Breast epithelium (tissue), 4 donors: ENCODE measurements at places on chromosomes 4 and X. TPM values are rescaled to one million over a fixed set of nuclear protein-coding genes. Genes with fewer than 3 reads are reported as not detected.

DNA sequence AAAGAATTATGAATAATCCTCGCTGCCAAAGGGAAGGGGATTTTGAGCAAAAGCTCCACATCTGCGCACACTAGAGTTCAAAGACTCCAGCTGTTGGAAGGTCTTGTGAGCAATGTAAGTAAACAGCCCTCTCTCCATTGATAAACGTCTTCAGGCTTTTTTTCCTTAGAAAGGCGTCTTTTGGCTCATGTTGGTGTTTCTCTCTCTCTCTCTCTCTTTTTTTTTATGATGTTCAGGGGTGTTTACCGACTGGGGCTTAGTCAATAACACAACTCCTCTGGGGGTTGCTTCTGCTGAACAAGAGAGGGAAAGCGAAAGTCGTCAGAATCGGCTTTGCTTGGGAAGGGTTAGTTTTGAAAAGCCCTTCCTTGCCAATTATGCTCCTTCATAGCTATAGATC, 53.2 kb upstream of the C1QTNF7 start:
- peak overlapping the region; percentile 15 for H3K4me3 ChIP-seq
- no peaks in the 10 kb centered on the region for H3K36me3 ChIP-seq
- no peak for DNase-seq
- no peaks in the 10 kb centered on the region for H3K4me1 ChIP-seq

- H3K27ac ChIP-seq: no peak overlapping the region
- no peak overlapping the region for H3K4me3 ChIP-seq
- DNase-seq: no peak
- H3K27me3 ChIP-seq: no peaks in the 10 kb centered on the region
- H3K36me3 ChIP-seq: peaks cover 6% of the 10 kb centered on the region
These were observed 166.7 kb downstream of the FAT4 start for GRCh38 chr4:125481334-125482045.

DNA sequence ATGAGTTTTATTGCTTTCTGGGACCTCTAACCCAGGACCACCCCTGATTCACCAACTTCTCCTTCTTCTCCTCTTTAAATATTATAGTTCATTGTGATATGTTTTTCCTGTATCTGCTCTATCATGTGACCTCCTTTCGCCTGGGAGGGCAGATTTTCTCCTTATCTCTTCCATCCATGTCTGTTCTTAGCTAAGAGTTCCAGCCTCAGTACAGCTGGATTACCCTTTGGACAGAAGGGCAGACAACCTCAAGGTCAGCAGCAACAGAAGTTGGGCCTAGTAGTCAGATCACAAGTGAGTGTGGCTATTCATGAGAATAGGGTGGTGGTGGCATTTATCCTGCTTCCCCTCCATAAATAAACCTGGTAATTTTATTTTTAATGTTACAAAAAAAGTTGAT, 5.7 kb upstream of the XK start:
- H3K36me3 ChIP-seq: no peaks in the 10 kb centered on the region
- H3K4me3 ChIP-seq: no peak overlapping the region
- H3K27ac ChIP-seq: no peak overlapping the region
- no peaks in the 10 kb centered on the region for H3K27me3 ChIP-seq

- H3K36me3 ChIP-seq: no peaks in the 10 kb centered on the region
- DNase-seq: no peak
- H3K4me3 ChIP-seq: no peak overlapping the region
- no peaks in the 10 kb centered on the region for H3K4me1 ChIP-seq
- no peak overlapping the region for H3K27ac ChIP-seq
- no peaks in the 10 kb centered on the region for H3K27me3 ChIP-seq
These were observed 203.4 kb downstream of the CCNG2 start for GRCh38 chr4:77360451-77360850.

DNA sequence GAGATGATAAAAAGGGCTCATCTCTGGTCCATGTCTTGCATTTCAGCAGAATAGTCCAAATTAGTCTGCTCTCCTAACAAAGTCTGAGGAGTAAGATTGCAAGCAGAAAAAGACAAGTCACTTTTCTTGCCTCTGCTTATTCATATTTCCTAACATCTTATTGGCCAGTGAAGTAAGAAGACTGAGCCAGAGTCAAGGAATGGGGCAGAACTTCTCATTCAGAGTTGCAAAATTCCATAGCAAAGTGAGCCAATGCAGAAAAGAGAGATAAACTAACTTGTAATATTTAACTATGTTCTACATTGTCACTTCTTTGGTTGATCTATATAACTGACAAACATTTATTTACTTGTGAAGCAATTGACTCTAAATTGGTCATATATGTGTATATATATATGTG, 2304.0 kb downstream of the ARAP2 start:
- no peaks in the 10 kb centered on the region for H3K4me1 ChIP-seq
- no peak for DNase-seq
- no peak overlapping the region for H3K4me3 ChIP-seq
- no peak overlapping the region for H3K27ac ChIP-seq
- no peaks in the 10 kb centered on the region for H3K27me3 ChIP-seq

- no peaks in the 10 kb centered on the region for H3K4me1 ChIP-seq
- no peak overlapping the region for H3K4me3 ChIP-seq
- no peak for DNase-seq
- H3K36me3 ChIP-seq: no peaks in the 10 kb centered on the region
- no peaks in the 10 kb centered on the region for H3K27me3 ChIP-seq
- H3K27ac ChIP-seq: no peak overlapping the region
These were observed 250.4 kb downstream of the ADAMTS3 start for GRCh38 chr4:72318421-72319170.

GRCh38 chrX:45083314-45083713, 117.4 kb downstream of the DIPK2B start:
- H3K27me3 ChIP-seq: no peaks in the 10 kb centered on the region
- no peaks in the 10 kb centered on the region for H3K4me1 ChIP-seq
- H3K4me3 ChIP-seq: no peak overlapping the region
- no peak overlapping the region for H3K27ac ChIP-seq
- no peak for DNase-seq
- no peaks in the 10 kb centered on the region for H3K36me3 ChIP-seq

GRCh38 chr4:47930971-47931804, 16.8 kb upstream of the NFXL1 start:
- no peak overlapping the region for H3K4me3 ChIP-seq
- H3K27me3 ChIP-seq: no peaks in the 10 kb centered on the region
- H3K36me3 ChIP-seq: no peaks in the 10 kb centered on the region
- DNase-seq: no peak

DNA sequence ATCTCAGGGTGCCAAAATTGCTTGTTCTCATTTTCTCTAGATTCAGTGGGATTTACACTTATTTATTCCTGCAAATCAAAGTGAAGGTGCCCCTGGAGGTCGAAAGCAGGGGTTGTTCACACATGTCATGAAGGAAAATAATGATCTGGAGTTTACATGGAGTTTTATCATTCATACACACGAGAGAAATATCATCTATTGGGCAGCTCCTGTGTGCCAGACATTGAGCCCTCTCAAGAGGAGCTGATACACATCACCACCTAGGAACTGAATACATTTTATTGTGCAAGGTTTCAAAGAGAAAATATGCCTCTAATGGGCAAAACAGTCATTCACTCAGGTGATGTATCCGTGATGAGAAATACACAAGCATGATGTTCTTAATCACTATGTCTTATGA, 23.5 kb downstream of the CLNK start:
- H3K27me3 ChIP-seq: no peaks in the 10 kb centered on the region
- H3K27ac ChIP-seq: no peak overlapping the region
- no peak overlapping the region for H3K4me3 ChIP-seq
- peaks cover 5% of the 10 kb centered on the region for H3K4me1 ChIP-seq

GRCh38 chrX:2521927-2522386, 21.2 kb upstream of the DHRSX start:
- DNase-seq: no peak
- no peak overlapping the region for H3K4me3 ChIP-seq
- H3K36me3 ChIP-seq: no peaks in the 10 kb centered on the region
- no peaks in the 10 kb centered on the region for H3K27me3 ChIP-seq
- H3K4me1 ChIP-seq: no peaks in the 10 kb centered on the region

DNA sequence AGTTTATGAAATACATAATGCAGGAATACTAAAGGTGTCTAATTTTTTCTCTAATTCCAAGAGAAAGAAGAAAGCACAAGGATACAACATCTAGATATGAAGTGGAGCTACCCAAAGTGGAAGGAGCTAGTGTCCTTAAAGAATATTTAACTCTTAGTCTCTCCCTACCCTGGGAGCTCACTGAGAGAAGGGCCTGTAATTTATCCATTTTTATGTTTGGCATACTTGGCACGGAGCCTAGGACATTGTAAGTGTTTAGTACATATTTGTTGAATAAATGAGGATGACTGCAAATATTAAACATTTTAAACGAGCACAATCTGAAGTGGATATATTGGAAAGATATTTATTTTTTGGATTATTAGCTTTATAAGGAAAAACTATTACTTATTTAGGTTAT, 674.8 kb downstream of the IQCM start:
- H3K4me3 ChIP-seq: no peak overlapping the region
- no peak overlapping the region for H3K27ac ChIP-seq
- no peaks in the 10 kb centered on the region for H3K4me1 ChIP-seq
- H3K36me3 ChIP-seq: no peaks in the 10 kb centered on the region
- no peaks in the 10 kb centered on the region for H3K27me3 ChIP-seq
- DNase-seq: no peak

DNA sequence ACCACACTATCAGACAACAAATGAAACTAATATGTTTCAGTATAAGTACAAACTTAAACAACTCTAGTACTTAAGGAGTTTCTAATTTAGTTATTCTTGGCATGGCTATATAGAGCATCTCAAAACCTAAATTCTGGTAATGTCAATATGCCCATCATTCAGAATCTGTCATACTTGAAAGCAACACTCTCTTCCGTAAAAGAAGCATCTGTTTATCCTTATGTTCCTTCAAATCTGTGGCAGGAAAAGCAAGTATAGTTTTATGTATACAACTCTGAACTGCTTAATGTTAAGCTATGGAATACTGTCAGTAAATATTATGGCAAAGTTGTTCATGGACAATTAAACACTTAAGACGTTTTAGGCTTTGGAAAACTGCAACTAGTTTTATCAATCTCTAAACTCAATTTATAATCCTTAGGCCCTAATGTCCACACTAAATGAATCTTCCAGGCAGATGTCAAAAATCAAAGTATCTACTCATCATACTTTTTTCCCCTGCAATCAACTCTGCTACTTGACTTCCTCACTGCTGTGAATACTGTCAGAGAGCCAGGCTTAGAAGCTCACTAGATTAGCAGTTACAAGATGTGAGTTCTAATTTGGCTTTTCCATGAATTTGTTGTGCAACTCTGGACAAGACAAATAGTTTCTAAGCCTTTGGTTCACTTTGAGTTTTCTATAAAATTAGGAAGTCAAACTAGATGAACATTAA, 109.4 kb downstream of the SCLT1 start:
- H3K27ac ChIP-seq: no peak overlapping the region
- DNase-seq: no peak
- no peaks in the 10 kb centered on the region for H3K36me3 ChIP-seq
- H3K4me1 ChIP-seq: no peaks in the 10 kb centered on the region

DNA sequence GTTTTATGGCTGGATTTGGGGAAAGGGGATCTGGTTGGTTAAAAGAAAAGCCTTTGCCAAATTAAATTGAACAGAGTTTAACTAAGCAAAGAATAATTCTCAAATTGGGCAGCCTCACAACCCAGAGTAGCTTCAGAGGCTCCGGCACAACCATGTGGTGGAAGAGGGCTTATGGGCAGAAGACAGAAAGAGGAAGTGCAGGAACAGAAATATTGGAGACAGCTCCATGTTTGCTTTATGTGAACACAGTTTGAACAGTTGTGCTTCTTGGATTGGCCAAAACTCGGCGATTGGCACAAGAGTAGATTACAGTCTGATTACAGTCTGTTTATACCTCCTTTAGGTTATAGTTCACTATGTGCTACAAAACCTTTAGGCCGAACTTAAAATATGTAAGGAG, 562.7 kb downstream of the TRIML1 start:
- DNase-seq: no peak
- H3K4me3 ChIP-seq: no peak overlapping the region
- H3K36me3 ChIP-seq: no peaks in the 10 kb centered on the region
- no peak overlapping the region for H3K27ac ChIP-seq

GRCh38 chr4:11228530-11228929, 200.2 kb downstream of the HS3ST1 start:
- H3K36me3 ChIP-seq: no peaks in the 10 kb centered on the region
- no peak overlapping the region for H3K27ac ChIP-seq
- no peaks in the 10 kb centered on the region for H3K4me1 ChIP-seq
- H3K27me3 ChIP-seq: no peaks in the 10 kb centered on the region

- no peak overlapping the region for H3K27ac ChIP-seq
- no peak overlapping the region for H3K4me3 ChIP-seq
- H3K36me3 ChIP-seq: no peaks in the 10 kb centered on the region
- DNase-seq: no peak
These were observed 212.9 kb downstream of the PDHA2 start for GRCh38 chr4:96052827-96053226.

- peaks cover 11% of the 10 kb centered on the region for H3K27me3 ChIP-seq
- H3K27ac ChIP-seq: no peak overlapping the region
- H3K36me3 ChIP-seq: no peaks in the 10 kb centered on the region
These were observed 100.1 kb downstream of the REPS2 start for GRCh38 chrX:17046478-17047097.

The PHKA1 gene
- 9.8 TPM for total RNA-seq

The RHOXF1 gene
- total RNA-seq: 1.3 TPM

The DOK7 gene
- total RNA-seq: 1.3 TPM

The RGN gene
- 2.6 TPM for total RNA-seq

The SOD3 gene
- total RNA-seq: 131 TPM

The ANXA3 gene
- total RNA-seq: 170 TPM

The NDP gene
- total RNA-seq: 4.0 TPM

The TCEAL7 gene
- total RNA-seq: 11.1 TPM

The GPRASP2 gene
- 8.0 TPM for total RNA-seq
